ENCODE measurements at places on chromosomes 7 and 10.

DNA sequence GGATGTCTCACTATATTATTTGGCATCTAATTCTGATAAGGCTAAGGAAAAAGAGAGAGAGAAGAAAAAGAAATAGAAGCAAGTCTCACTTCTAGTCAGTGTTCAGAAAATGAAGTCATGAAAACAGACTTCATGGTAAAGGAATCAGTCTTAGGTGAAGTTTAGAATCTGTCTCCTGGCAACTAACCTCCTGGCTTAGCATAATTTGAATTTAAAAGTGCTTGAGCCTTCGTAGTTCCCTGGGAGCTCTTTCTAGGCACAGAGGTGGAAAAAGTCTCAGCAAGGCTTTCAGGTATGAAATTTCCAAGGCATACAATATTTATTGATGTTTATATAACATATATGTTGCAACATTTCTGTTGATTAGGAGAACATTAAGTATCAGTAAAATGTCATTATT, 10.4 kb downstream of the CHRM2 start:
- DNase-seq: no peak

- no peak for DNase-seq
Measured at GRCh38 chr10:108090476-108091215, 926.1 kb upstream of the SORCS1 start.

- DNase-seq: no peak
Measured at GRCh38 chr10:51667678-51668335, 31.6 kb downstream of the CSTF2T start.

- DNase-seq: no peak
Measured at GRCh38 chr7:39035903-39036302, 58.2 kb downstream of the POU6F2 start.
